ENCODE measurements at places on chromosomes 12 and 14.
A peak's percentile ranks its signal among the peaks of the same experiment; 100 is the strongest.

GRCh38 chr12:47545938-47546609, 159.8 kb downstream of the RPAP3 start:
- no peak for DNase-seq

DNA sequence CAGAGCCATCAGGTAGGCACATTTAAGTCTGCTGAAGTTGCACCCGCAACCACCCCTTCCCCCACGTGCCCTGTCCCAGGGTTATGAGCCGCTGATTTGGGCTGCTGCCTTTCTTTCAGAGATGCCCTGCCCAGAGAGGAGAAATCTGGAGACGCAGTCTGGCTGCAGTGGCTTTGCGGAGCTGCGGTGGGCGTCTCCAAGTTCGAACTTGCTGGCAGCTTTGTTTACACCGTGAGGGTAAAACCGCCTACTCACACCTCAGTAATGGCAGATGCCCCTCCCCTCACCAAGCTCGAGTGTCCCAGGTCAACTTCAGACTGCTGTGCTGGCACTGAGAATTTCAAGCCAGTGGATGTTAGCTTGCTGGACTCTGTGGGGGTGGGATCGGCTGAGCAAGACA, 14.7 kb downstream of the PTCSC3 start:
- no peak for DNase-seq

DNA sequence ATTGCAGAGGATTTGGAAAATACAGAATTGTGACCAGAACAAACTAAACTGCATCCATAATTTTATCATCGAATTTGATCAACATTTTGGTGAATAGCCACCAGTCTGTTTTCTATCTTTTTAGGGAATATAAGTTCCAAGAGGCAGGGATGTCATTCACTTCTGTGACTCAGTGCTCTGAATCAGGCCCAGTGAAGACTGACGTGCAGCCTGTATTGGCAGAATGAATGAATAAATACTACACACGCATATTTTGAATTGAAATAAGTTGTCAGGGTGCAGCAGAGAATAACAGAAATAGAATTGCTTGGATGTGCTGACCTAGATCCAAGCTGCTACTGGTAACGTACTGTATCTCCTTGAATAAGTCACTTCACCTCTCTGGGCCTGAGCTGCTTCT, 1.3 kb upstream of the EMP1 start:
- DNase-seq, result no peak

DNA sequence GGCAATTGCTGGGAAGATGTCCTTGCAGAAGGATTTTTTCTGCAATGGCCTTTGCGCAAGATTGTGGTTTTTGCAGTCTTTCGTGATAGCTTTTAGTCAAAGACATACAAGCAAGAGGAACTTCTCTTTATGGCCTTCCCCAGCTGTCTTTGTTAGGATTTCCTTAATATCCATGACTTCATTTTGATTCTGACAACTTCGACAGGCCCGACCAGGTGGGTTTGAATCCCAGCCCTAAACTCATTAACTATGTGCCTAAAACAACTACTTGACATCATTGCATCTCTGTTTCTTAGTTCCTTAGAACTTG, 13.3 kb upstream of the VRK1 start:
- no peak for DNase-seq

- no peak for DNase-seq
These were observed 1.2 kb downstream of the TMEM229B start for GRCh38 chr14:67487332-67487731.

DNA sequence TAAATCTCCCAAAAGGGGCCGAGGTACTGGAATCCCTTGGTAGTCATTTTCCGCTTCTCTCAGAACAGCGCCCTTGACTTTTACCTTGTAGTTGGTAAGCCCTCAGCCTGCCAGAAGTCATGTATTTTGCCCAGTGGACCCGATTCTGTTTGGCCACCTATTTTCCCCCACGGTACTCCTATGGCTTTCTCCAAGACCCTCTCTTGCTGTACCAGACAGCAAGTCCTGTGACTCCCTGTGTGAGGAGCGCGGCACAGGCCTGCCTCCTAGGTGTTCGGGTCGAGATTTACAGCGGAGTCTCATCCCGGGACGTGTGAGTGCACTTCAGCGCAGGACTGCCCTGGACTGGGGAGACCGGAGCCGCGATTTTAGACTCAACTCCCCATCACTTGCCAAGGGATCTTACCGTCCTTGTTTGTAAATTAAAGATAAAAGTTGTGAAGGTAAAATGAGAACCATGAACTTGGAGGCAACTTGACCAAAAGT, 1.1 kb upstream of the MBD6 start:
- DNase-seq, result no peak

DNA sequence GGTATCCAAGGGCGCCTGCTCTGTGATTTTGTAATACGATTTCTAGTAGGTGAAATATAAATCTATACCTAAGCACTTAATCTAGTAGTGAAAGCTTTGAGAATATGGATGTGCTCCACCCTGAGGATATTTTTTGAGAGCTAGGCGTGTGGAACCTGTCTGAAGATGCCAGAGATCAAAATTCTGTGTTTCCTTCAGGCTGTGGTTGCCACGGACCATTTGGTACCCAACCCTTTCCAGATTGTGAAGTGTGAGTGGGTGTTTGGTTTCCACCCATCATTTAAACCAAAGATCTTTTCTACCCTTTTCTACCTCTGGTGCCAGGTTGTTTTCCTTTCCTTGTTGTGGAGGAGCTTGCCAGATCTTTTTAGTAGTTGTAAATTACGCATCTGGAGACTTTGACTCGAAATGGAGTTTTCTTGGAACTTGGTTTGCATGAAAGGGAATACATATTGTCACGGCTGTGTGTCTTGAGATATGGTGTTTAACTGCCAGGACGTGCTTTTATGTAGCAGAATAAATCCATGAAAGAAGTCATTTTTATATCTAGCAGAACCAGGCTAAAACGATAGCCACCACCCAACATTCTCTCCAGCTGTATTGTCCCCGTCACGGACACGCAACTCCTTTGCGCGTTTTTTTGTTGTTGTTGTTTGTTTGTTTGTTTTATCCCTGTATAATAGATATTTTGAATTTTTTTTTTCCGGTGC, 2.2 kb downstream of the LRFN5 start:
- DNase-seq, result no peak

- peak; percentile 14 for DNase-seq
These were observed 481 bp downstream of the MAX start for GRCh38 chr14:65101631-65102440.

GRCh38 chr12:4135919-4136605, 137.5 kb upstream of the CCND2 start:
- no peak for DNase-seq

GRCh38 chr14:93306812-93307211, 26.0 kb downstream of the BTBD7 start:
- DNase-seq, result no peak

GRCh38 chr14:95527387-95528002, 7.4 kb upstream of the GLRX5 start:
- DNase-seq, result no peak

- DNase-seq, result no peak
These were observed 4.0 kb downstream of the CRIP2 start for GRCh38 chr14:105478398-105479251.

DNA sequence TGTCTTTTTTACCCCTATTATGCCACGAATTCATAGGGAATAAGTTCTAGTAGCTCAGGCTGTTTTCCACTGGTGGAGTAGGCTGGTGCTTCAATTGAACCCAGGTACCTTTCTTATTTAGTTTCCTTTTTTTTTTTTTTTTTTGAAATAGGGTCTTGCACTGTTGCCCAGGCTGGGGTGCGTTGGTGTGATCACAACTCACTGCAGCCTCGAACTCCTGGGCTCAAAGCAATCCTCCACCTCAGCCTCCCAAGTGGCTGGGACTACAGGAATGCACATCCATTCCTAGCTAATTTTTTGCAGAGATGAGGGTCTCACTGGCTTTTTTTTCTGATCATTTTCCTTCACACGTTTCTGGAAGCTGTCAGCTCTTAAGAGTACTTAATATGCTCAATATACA, 2.7 kb downstream of the CREBL2 start:
- no peak for DNase-seq

DNA sequence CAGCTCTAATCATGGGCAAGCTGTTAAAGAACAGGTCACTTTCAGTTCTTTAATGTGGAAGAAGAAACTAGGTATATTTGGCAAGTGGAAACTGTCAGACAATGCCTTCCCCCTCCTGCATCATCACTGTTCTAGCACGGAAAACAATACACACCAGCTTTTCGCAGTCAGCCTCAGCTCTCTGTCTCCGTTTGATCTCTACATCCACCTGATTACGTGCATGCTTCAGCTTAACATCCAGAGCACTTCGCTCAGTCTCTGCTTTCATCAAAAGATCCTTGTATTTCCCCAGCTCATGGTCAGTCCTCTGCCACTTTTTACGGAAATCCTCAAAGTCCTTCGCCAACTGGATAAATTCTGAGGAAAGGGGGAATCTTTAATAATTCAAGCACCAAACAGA, 19.0 kb downstream of the RACGAP1 start:
- DNase-seq, result no peak

DNA sequence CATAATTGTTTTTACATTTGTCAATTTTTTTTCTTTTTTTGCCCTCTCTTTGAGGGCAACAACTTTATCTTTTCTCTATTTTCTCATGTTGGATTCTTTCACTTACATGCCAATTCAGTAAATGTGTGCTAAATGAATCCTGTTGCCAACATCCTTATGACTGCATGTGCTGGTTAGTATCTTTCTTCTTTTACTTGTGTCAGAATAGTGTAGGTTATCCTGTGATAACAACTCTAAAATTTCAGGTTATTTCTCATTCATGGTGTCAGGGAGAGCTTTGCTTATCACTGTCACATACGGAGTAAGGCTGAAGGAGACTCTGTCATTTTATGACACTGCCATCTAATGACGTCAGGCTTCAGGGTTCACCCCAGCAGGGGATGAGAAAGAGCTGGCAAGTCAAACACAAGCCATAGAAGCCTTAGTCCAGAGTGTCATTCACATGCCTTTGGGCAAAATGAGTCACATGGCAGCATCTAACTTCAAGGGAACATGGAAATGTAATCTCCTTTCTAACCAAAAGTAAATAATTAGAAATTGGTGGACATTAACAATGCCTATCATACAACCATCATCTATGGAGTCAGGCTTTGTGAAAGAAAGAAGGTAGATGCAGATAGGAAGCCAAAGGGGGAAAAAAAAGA, 242.5 kb upstream of the ATP2B1 start:
- DNase-seq, result no peak

DNA sequence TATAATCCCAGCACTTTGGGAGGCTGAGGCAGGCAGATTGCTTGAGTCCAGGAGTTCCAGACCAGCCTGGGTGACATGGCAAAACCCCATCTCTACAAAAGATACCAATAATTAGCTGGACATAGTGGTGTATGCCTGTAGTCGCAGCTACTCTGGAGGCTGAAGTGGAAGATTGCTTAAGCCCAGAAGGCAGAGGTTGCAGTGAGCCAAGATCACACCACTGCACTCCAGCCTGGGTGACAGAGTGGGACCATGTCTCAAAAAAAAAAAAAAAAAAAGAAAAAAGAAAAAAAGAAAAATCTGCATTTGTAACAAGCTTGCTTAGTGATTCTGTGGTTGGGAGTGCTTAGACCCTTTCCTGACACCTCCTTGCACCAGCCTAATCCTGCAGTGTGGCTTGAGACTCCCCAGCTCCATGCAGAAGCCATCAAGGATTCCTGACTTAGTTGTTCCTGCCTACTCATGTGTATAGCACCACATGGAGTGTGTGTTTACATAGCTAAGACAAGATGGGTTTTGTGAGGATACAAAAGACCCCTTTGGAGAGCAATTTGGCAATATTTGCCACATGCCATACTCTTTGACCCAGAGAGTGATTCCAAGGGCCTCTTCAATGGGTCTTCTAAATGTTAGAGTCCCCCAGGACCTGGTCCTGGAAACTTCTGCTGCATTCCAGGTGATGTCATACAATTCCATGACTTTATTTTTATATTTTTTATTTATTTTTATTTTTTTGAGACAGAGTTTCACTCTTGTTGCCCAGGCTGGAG, 5.1 kb upstream of the TMED10 start:
- DNase-seq, result no peak

GRCh38 chr12:57712701-57713100, 18.8 kb downstream of the OS9 start:
- no peak for DNase-seq

- DNase-seq, result no peak
These were observed 1255.4 kb downstream of the LRFN5 start for GRCh38 chr14:42862114-42862513.

DNA sequence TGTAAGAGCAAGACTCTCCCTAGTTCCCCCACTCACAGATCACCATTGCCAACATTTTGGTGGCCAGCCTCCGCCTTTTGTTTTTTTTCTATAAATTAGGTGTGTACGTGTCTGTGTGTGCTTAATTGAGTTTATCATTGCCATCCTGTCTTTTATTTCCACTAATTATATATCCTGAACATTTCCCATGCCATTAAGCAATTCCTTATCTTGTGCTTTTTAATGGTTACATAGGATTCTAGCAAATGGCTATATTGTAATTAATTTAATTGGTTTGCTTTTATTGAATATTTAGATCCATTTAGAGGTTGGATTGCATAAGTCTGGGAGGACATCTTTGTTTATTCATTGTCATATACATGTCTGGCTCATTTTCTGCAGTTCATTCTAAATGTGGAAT, 107.3 kb upstream of the RTL1 start:
- no peak for DNase-seq

DNA sequence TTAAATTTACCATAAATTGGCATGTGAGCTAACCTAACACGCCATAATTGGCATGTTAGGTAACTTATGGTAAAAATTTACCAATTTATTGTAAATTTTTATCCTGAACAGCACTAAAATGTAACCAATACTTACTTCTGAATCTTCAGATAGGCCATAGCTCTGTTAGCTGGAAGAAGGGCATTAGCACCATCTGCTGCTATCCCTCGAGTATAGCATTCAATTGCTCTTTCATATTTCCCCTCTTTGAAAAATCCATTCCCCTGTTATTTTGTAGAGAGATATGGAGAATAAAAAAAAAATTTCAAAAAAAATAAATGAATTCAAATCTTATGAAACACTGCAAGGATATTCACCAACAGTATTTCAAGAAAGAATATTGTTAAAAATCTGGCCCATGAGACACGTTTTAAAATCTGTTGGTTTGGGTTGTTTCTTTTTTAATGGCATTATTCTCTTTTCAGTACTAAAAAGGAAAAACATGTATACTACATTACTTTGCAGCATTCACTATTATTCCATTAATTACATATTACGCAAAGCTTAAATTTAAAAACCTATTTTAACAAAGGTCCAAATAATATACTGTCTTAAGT, 19.1 kb downstream of the RPAP3 start:
- DNase-seq, result no peak

DNA sequence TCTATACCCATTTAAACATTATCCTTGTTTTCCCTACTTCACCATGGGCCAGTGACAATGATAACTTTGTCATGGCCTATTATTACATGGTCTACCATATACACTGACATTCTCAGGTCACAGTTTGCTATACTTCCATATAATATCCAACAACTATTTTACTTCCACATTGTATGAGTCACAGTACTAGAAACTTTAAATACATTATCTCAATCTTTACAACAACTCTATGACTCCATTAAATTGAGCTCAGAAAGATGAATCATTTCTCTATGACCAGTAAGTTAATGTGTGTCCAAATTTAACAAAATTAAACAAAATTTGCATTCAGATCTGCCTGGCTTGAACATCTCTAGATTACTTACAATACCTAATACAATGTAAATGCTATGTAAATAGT, 93.9 kb downstream of the PLEKHG7 start:
- DNase-seq, result no peak

- no peak for DNase-seq
These were observed 31.2 kb upstream of the KLC1 start for GRCh38 chr14:103597623-103598377.

- no peak for DNase-seq
These were observed 530.6 kb downstream of the FUT8 start for GRCh38 chr14:65943150-65943549.

All from stimulated activated CD8-positive, alpha-beta memory T cell treated with anti-CD3 and anti-CD28 coated beads, Interleukin-12 subunit alpha, Interleukin-12 subunit beta, amount 100 ng/mL, for 4 hours (primary cell).